ENCODE measurements at places on chromosomes 2 and 18.

DNA sequence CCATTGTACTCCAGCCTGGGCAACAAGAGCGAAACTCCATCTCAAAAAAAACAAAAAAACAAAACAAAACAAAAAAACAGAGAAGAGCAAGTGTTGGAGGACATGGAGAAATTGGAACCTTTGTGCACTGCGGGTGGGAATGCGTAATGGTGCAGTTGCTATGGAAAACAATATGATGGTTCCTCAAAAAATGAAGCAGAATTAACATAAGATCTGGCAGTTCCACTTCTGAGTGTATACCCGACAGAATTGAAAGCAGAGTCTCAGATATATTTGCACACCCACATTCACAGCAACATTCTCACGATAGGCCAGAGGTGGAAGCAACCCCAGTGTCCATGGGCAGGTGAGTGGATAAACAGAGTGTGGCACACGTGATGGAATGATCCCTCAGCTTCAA is 11.0 kb upstream of the RALB start:
- no peak for DNase-seq

DNA sequence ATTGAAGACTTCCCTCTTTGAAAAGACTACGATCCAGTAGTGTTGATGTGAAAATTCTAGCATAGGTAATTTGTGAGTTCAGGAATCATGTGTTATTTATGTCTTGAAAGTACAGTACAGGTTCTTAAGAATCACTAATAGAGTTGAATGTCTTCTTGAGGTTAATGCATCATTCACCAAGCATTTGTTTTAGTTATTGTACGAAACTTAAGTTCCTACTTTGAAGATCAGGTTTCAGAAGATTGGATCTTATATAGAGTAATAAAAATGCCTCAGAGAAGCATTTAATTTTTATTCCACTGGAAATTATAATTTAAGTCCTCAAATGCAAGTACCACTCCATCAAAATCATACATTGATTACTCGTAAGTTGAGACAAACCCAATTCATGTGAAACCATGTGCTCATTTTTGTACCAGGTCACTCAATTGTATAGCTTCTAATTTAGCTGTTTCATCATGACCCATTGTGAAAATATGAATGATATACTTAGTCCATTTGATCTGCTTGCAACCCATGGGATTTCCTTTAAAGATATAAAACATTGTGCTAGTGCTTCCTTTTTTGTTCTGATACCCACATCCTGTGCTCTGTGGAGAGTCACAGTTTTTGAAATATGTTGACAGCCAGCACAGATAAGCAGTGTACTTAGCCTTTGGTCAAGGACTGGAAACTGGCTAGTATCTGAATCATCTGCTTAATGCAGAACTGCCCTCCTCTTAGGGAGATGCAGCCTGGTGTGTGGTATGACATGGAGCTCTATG is 22.5 kb upstream of the RAB27B start:
- DNase-seq: no peak

GRCh38 chr2:5938566-5938896 is 246.3 kb downstream of the SOX11 start:
- no peak for DNase-seq

GRCh38 chr2:170743530-170744239 is 26.5 kb upstream of the ERICH2 start:
- DNase-seq: no peak

DNA sequence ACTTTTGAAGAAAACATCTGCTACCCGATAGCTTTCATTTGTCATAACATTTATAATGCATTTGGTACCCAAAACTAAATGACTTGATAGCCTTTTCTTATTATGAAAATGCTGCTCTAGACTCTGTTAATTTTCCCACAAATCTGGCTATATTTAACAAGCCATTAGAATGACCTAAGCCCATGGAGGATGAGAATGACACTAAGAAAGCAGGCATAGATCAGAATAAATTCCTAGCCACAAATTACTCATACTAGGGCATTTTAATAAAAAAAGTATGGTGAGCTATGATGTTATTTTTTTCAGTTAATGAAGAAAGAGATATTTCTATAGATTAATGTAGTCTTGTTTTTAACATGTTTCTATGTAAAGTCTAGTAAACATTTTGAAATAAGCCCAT is 1728.3 kb downstream of the SUCLG1 start:
- DNase-seq: no peak

- DNase-seq: no peak
Observed at GRCh38 chr2:181586569-181587081, 70.3 kb downstream of the CERKL start.

DNA sequence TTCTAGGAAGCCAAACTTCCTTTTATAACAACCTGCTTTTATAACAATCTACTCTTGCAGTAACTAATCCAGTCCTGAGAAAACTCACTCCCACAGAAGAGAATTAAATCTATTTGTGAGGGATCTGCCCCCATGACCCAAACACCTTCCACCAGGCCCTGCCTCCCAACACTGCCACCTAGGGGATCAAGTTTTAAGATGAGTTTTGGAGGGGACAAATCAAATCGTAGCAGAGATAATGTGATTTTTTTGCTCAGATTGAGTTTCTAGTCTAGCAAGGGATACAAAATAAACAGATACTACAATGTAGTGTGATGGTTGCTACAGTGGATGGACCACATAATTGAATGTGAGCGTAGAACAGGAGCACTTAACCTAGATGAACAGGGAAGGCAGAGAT is 52.2 kb downstream of the NCOA1 start:
- DNase-seq: no peak

DNA sequence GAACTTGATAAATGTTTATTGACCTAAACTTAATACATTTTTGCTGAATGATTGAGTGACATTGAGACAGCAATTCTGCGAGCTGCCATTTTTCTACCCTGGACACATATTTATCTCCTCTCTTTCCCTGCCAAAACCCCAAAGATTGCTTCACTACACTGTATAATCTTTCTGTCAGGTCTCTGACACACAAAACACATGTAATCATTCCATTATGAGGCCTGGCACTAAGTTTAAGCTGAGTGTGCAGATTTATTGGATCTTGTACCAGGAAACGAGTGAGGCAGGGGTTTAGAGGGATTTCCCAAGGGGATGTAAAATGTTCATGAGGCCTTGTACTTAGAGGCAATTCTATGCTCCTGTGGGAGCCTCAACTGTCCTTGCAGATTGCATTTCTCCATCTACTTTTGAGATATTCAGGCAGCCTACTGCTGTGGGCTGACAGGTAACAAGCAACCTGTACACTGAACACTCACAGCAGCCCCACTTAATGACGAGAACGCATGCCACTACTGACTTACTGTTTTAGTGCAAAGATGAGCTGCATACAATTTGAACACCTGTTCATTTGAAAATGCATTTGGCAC is 13.7 kb upstream of the OSR1 start:
- no peak for DNase-seq

DNA sequence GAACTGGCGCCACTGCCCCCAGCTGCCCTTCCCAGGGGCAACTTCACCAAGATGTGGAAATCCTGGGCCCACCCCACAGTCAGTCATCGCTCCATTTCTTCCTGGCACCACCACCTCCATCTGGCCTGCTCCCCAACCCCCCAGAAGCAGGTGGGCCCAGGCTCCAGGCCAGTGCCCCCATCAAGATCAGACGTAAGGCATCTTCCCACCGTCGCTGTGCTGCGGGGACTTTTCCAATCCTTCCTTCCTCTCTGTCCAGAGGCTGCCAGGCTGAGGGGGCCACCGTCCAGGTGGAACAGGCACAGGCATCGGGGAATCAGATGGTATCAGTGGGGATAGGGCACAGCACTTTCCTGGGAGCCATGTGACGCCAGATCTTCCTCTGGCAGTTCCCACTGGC is 8.1 kb downstream of the PRLH start:
- no peak for DNase-seq

GRCh38 chr2:226420646-226421045 is 379.0 kb downstream of the IRS1 start:
- no peak for DNase-seq

DNA sequence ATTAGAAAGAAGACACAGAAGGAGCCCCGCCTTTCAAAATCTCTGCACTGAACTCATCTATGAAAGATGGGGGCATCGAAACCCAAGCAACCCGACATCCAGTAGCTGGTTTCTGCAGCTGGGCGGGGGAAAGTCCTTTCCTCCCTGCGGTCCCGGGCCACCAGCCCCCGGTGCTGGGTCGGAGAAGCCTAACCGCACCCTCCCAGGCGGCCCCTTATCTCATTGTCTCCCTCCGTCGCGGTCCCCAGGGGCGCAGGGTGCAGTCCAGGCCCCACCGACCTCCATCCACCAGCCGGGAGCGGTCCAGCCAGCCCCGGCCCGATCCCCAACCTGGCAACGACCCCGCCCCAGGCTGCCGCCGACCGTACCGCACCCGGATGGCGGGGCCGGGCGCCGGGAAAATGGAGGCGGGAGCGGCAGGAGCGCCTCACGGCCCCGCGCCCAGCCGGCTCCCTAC is 452 bp downstream of the RAPH1 start:
- DNase-seq: peak; percentile 30

- DNase-seq: no peak
Observed at GRCh38 chr2:181978351-181979150, 7.1 kb upstream of the PPP1R1C start.

- no peak for DNase-seq
Observed at GRCh38 chr2:102703748-102704147, 58.1 kb upstream of the TMEM182 start.

- no peak for DNase-seq
Observed at GRCh38 chr2:104701411-104701911, 152.5 kb upstream of the POU3F3 start.

- no peak for DNase-seq
Observed at GRCh38 chr2:7825591-7826312, 856.1 kb upstream of the ID2 start.

DNA sequence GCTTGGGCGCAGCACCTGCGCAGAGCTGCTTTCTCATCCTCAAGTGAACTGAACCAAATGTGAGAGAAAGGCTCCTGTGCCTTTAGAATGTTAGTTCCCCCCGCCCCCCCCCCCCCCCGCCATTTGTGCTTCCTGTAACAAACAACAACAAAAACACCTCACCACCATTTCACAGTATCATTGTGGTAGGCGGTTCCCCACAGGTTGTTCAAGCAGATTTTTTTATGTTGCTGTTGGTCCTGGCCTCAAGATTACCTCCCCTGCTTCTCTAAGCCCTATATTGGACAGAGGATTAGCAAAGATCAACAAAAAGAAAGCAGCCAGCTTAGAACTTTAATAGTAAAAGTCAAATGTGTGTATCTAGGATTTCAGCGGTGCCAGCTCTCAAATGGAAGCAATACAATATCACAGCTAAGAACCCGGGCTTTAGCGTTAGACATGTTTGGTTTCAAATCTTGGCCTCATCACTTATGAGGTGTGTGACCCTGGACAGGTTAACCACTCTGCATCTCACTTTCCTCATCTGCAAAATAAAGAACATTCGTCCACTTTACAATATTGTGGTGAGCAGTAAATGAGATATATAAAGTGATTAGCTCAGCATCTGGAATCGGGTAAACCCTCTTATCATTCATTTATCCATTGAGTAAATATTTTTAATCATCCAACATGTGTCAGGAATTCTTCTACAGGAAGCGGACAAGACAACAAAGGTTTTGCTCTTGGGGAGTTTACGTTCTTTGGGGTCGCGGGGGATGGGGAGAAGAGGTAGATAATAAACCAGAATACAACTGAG is 84.6 kb downstream of the KCTD18 start:
- DNase-seq: no peak

- no peak for DNase-seq
Observed at GRCh38 chr2:67289921-67290371, 107.2 kb upstream of the ETAA1 start.

- no peak for DNase-seq
Observed at GRCh38 chr2:60710707-60711106, 45.4 kb upstream of the PAPOLG start.

DNA sequence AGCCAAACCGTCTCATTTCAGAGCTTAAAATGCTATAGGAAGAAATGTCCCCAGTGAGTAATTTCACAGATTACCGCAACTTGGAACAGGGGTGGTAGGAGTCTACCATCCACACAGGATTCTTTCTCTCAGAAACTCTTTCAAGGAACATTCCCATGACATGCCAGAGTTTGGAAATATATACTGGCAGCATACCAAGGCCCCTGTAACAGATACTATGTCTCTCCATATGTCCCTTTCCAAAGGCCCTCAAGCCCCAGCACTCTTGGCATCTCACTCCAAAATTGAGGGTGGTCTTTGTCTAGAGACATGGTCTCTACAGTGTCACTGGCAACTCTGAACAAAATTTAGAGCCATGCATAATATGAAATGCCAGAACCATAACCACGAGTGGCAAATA is 11.0 kb downstream of the FIGLA start:
- DNase-seq: no peak

Data from T-helper 17 cell (primary cell).